Kidney (tissue), 22 donors: ENCODE measurements at places on chromosomes 11 and 22. TPM values are rescaled to one million over a fixed set of nuclear protein-coding genes. Genes with fewer than 3 reads are reported as not detected.

The CATSPER1 gene
- 0.76 TPM for total RNA-seq

The TRIM48 gene
- not detected for total RNA-seq

The PRSS23 gene
- 54.6 TPM for total RNA-seq

The TBX10 gene
- total RNA-seq = not detected

The ALKBH3 gene
- total RNA-seq = 49.0 TPM

The APOBEC3B gene
- total RNA-seq = 2.7 TPM

The TRIM29 gene
- 32.9 TPM for total RNA-seq

The NEFH gene
- 0.60 TPM for total RNA-seq

The CALCA gene
- total RNA-seq = not detected

The ZNF214 gene
- 5.9 TPM for total RNA-seq

The DRD4 gene
- total RNA-seq = 1.1 TPM

The PPP1R14B gene
- total RNA-seq = 86.5 TPM

The ALKBH8 gene
- 9.4 TPM for total RNA-seq

The MAP6 gene
- total RNA-seq = 7.7 TPM

The OTOG gene
- 0.06 TPM for total RNA-seq

The DDB1 gene
- 185 TPM for total RNA-seq

The APOBEC3A gene
- total RNA-seq = 1.2 TPM

The IFITM10 gene
- 6.4 TPM for total RNA-seq

The C11orf42 gene
- total RNA-seq = not detected

The KCNQ1 gene
- 45.5 TPM for total RNA-seq

The PICK1 gene
- total RNA-seq = 43.4 TPM

The SCARF2 gene
- 12.3 TPM for total RNA-seq

The P2RX3 gene
- not detected for total RNA-seq

The GAB4 gene
- not detected for total RNA-seq

The TREH gene
- 1.0 TPM for total RNA-seq

The PVALB gene
- total RNA-seq = 2.1 TPM

The OR52E8 gene
- total RNA-seq = 0.25 TPM

The OR51F2 gene
- total RNA-seq = not detected

The SCUBE2 gene
- 3.5 TPM for total RNA-seq

The OR2AT4 gene
- not detected for total RNA-seq

The MRGPRX3 gene
- not detected for total RNA-seq

The MUC5AC gene
- 0.03 TPM for total RNA-seq

The LGR4 gene
- total RNA-seq = 109 TPM

The E2F8 gene
- total RNA-seq = 0.66 TPM

The ISX gene
- total RNA-seq = not detected

The LRRN4CL gene
- total RNA-seq = 1.2 TPM

The OR51E1 gene
- total RNA-seq = 1.4 TPM

The CD248 gene
- 22.9 TPM for total RNA-seq

The LDHAL6A gene
- not detected for total RNA-seq

The DLG2 gene
- 7.2 TPM for total RNA-seq

The KREMEN1 gene
- total RNA-seq = 16.2 TPM

The OR4A15 gene
- not detected for total RNA-seq

The TMPRSS13 gene
- total RNA-seq = 1.9 TPM

The SLC22A25 gene
- total RNA-seq = not detected

The LRRC55 gene
- total RNA-seq = not detected

The GLB1L3 gene
- total RNA-seq = 0.06 TPM

The GGTLC3 gene
- total RNA-seq = 6.2 TPM

The NUP160 gene
- 39.3 TPM for total RNA-seq

The KDELR3 gene
- total RNA-seq = 16.7 TPM
